ENCODE measurements at places on chromosomes 13 and 19.
A peak's percentile ranks its signal among the peaks of the same experiment; 100 is the strongest.

DNA sequence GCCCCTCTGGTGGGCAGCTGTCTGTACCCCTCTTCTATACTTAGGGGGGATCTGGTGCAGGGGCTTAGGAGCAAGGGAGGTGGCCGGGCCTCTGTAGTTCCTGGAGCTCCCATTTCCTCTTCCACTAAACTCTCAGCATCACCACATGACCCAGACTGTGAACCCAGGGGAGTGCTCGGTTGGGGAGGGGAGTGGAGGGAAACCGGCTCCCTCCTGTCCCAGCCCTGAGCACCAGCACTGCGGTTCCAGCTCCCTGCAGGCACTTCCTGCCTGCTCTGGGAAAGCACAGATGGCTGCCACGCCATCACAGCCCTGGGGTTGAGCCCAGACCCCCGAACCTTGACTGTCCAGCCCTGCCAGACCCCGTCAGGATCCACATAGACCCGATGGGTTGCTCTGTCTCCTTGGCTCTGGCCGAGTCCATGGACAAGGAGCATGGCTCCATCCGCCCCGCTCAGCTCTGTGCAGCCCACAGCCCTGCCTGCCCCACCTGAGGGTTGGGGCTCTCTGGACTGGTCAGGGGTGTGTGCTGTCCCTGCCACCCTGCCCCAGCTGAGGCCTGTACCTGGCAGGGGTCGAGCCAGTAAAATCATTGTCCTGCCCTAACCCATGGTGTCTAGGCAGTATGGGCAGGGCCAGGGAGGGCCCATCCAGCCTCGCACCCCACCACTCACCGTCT lies 36.0 kb upstream of the SLC7A10 start:
- DNase-seq, result no peak

DNA sequence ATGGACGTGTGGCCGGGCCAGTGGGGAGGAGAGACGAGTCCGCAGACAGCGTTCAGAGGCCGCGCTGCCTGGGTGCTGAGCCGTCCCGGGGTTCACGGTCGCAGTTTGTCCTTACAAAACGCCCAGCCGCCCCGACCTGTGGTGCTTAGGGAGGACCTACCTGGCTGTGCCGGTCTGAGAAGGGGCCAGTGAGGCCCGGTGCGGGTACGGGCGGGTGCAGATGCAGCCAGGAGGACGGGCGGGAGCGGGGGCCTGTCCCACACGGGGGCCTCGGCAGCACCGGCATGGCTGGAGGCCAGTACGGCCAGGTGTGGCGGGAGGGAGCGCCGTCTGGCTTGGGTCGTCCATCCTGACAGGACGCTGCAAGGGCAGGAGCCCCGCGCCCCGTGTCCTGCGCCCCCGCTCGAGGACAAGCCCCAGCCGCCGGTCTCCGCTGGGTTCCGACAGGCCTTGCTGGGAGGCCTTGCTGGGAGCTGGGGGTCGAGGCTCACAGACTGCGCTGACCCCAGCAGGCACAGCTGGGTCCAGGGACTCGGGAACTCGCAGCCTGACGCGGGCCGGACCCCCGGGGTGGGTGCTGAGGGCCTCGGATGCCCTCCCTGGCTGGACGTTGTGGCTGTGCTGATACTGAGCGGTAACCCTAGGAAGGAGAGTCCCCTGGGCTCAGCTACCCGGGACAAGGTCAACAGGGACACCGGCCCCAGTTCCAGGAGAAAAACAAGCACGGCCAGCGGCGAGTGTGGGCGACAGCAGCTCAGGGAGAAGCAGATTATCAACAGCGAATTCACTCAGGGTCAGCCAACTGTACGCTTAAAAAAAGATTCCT lies 5.3 kb upstream of the PROZ start:
- peak; percentile 25 for DNase-seq

- peak; percentile 30 for DNase-seq
Observed at GRCh38 chr13:51793570-51794271, 10.2 kb downstream of the DHRS12 start.

GRCh38 chr13:35908226-35908625 lies 223.0 kb downstream of the DCLK1 start:
- no peak for DNase-seq

- no peak for DNase-seq
Observed at GRCh38 chr13:89490661-89491060, 1819.5 kb downstream of the SLITRK5 start.
